ENCODE measurements at places on chromosomes 1 and 21. TPM values are rescaled to one million over a fixed set of nuclear protein-coding genes. Genes with fewer than 3 reads are reported as not detected.
A peak's percentile ranks its signal among the peaks of the same experiment; 100 is the strongest.

- no peak for DNase-seq
These were observed 8.1 kb upstream of the RCC2 start for GRCh38 chr1:17447501-17447992.

Gene GNAT2
- total RNA-seq: not detected

- DNase-seq: no peak
These were observed 6.2 kb downstream of the SIM2 start for GRCh38 chr21:36704958-36705678.

Gene SLAMF1
- total RNA-seq: not detected

DNA sequence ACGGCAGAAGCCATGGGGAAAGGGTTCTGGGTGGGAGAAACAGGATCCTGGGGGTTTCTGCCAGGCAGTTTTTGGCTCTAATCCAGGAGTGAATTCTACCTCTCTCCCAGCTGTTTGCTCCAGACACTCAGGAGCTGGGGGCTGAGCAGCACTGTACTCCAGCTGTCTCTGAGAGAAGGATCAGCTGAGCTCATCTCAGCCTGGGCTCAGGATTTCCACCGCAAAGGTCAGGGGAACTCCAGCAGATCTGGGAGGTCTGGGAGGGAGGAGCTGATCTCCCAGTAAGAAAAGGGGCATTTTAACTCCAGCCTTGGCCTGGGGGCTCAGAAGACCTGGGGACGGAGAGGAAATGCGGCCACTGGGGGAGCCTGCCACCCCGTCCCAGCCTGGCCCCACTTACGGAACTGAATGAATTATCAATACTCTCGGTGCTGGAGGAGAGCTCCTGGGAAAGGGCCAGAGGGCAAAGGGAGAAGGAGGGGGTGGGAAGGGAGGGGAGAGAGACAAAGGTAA lies 17.3 kb downstream of the PI4KB start:
- DNase-seq: peak; percentile 31

Gene HTR6
- total RNA-seq: not detected

- DNase-seq: no peak
These were observed 2.3 kb downstream of the ARTN start for GRCh38 chr1:43935711-43936427.

DNA sequence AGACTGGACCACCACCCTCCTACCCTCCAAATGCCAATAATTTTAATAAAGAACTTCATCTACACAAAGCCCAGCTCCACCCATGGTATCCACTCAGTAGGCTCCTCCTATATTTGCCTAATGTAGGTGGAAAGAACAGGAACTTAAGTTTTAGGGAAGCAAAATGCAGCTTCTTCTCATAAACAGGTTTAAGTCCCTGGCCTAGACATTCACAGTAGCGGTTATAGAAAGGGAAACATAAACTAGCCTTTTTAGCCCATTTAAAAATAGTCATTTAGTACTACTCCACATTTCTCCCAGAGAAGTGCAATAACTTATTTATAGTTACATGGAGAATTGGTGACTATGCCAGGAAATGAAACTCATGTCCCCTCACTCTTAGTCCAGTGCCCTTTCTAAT lies 56.6 kb upstream of the CPLANE2 start:
- no peak for DNase-seq

- no peak for DNase-seq
These were observed 30.0 kb downstream of the SDC3 start for GRCh38 chr1:30878559-30878958.

GRCh38 chr1:60049188-60049587 lies 24.4 kb downstream of the C1orf87 start:
- no peak for DNase-seq

- no peak for DNase-seq
These were observed 53.9 kb upstream of the GPR52 start for GRCh38 chr1:174393885-174394284.

DNA sequence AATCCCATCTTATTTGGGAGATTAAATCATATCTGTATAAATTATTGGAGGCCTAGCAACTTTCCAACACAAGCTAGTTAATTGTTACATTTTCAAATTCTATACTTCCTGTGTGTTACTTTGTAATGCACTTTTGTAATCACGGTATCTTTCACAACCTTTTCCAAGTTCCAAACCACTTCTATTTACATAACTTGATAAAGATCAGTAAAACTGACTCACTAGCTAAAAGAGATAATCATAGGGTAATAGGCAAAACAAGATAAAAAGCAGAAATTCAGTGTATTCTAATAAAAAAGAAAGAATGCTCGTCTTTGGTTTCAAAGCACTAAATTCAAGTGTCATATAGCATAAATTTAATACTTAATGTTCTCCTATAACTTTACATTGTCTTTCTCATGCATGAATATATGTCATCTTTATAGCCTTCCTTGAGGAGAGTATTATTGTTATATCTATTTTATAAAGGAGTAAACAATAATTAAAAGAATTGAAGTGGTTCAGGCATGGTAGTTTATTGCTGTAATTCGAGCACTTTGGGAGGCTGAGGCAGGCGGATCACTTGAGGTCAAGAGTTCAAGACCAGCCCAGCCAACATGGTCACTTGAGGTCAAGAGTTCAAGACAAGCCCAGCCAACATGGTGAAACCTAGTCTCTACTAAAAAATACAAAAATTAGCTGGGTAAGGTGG lies 66.4 kb downstream of the RGS13 start:
- peak; percentile 88 for DNase-seq

- no peak for DNase-seq
These were observed 17.6 kb downstream of the UTP25 start for GRCh38 chr1:209845408-209845725.

Gene PTGS2
- 2.5 TPM for total RNA-seq

- no peak for DNase-seq
These were observed 2.4 kb downstream of the NHLH2 start for GRCh38 chr1:115838431-115839028.

DNA sequence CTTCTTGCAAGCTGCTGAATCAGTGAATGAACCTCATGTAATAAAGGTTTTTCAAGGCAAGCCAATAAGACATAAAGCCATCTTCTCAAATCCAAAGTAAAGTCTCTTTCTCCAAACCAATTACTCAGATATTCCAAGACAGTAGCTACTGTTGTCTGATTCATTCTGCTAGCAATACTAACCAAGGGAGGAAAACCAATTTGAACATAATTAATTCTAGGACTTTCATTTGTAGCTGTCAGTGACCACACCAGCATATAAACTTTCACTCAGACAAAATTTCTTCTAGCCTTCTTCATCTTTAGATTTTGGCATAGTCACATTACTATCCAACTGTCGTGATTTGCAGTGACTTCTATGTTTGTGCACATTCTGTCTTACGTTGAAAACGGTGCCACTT lies 10.5 kb upstream of the INTS3 start:
- DNase-seq: no peak

- DNase-seq: no peak
These were observed 160.9 kb downstream of the PTPRU start for GRCh38 chr1:29397256-29397590.

Gene CFHR4
- not detected for total RNA-seq

GRCh38 chr1:11862890-11863289 lies 4.1 kb upstream of the NPPB start:
- DNase-seq: no peak

Gene CRYAA
- not detected for total RNA-seq

Measured in astrocyte (in vitro differentiated cells and primary cell).